ENCODE measurements at places on chromosomes 2 and 18.

- no peak for DNase-seq
These were observed 32.7 kb upstream of the DLX2 start for GRCh38 chr2:172135446-172135845.

GRCh38 chr2:219398721-219399363 is 11.1 kb upstream of the DNPEP start:
- DNase-seq = no peak

GRCh38 chr2:29528891-29529520 is 392.4 kb downstream of the ALK start:
- DNase-seq = peak; percentile 1

DNA sequence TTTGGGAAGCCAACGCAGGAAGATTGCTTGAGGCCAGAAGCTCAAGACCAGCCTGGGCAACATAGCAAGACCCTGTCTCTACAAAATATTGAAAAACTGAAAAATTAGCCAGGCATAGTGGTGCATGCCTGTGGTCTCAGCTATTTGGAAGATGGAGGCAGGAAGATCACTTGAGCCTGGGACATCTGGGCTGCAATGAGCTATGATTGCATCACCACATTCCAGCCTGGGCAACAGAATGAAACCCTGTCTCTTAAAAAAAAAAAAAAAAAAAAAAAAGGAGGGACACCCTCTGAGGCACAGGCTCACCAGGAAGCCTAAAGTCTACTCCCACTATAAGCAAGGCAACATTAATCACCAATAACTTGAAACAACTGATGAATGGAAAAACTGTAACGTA is 151.1 kb downstream of the CCDC148 start:
- peak; percentile 31 for DNase-seq

DNA sequence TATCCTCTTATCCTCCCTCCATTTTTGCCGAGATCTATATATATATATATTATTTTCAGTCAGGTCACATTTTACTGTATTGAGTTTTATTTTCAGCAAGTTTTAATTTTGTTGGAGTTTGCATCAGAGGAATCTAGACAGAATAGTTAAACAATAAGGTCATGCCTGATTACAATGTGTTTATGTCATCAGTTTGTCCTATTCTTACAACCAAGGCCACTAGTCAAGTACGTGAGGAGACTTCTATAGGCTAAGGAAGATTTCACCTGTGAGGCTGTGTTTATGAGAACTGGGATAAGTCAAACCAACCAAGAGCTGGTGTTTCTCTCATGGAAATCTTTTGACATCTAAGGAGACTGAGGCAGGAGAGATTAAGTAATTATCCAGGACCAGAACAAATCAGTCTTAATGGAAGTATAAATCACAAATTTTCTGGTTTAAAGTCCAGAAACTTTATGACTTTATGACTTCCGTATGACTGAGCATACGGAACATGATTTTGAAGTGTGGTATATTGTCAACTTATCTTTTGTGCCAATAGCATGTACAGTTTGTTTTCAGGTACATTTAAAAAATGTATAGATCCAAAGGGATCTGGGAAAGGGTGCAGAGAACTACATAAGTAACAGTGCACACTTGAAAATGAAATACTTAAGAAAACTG is 100.0 kb upstream of the DTNA start:
- no peak for DNase-seq

- DNase-seq = no peak
These were observed 154.0 kb downstream of the AGAP1 start for GRCh38 chr2:235647877-235648276.

DNA sequence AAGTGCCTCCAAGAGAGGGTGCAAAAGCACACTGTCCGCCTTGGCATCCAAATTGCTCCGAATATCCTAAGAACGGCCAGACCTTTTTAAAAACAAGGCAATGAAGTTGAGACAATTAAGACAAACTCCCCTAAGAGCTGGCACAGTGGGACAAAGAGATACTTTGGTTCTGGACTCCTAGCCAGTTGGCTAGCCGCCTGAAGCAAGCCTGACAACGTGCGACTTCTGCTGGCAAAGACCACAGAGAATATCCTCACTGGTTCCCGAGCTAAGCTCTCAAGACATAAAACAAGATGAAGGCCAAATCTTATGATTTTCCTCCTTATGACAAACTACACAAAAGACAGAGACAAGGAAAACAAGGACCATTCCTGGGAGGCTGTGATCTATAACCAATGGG is 32.7 kb downstream of the CHRNA1 start:
- DNase-seq = no peak

GRCh38 chr2:164453656-164454305 is 167.5 kb downstream of the GRB14 start:
- DNase-seq = no peak

GRCh38 chr2:216685327-216685875 is 9.9 kb downstream of the IGFBP5 start:
- DNase-seq = no peak

DNA sequence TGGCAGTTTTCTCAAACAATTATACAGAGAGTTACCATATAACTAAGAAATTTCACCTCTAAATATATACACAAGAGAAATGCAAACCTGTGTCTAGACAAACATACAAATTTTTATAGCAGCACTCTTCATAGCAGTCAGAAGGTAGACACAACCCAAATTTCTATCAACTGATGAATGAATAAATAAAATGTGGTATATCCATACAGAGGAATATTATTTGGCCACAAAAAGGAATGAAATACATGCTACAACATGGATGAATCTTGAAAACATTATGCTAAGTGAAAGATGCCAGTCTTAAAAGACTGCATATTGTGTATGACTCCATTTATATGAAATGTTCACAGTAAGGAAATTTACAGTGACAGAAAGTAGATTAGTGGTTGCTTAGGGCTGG is 30.6 kb upstream of the KDM3A start:
- DNase-seq = no peak

GRCh38 chr2:169348321-169349024 is 13.9 kb downstream of the LRP2 start:
- DNase-seq = no peak

- peak; percentile 33 for DNase-seq
These were observed 519 bp downstream of the TEX261 start for GRCh38 chr2:70994009-70994698.

GRCh38 chr2:71130905-71131244 is 441 bp downstream of the MPHOSPH10 start:
- no peak for DNase-seq

GRCh38 chr2:38907743-38908562 is 18.3 kb downstream of the ARHGEF33 start:
- peak; percentile 40 for DNase-seq

- no peak for DNase-seq
These were observed 60.7 kb downstream of the CXCR4 start for GRCh38 chr2:136057023-136057801.

DNA sequence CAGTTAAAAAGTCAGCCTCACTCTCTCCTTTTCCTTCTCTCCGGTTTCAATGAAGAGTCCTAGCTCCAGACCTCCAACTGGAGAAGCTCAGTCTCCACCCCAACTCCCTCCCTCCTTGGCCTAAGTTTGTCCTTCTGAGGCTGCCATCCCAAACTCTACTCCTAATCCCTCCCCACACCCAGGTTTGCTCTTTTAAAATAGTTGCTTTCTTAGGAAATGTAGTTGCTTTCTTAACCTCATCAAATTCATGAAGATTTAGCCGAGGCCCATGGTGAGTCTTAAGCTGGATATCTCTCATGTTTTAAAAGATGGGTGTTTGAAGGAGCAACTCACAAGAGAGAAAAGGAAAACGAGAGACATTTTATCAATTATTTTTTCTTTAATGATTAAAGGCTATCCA is 937 bp upstream of the LANCL1 start:
- DNase-seq = no peak

DNA sequence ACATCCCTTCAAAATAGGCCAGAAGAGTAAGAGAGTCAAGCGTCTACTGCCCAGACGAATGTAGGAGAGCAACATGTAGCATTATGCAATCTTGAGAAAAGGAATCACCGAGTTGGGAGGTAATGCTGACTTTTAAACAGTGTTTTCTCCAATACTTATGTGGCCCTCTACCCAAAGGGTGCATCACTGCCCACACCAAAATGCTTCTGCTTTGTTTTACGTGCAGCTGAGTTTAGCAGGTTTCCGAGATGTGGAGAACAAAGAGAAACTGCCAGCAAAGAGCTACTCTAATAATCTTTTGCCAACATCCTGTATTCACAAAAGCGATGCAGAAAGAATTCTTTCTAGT is 63.4 kb upstream of the ZEB2 start:
- no peak for DNase-seq

All from trophoblast cell (in vitro differentiated cells and primary cell).